ENCODE measurements at places on chromosomes 7 and 10.

- no peak for DNase-seq
These were observed 9.7 kb upstream of the ABCA13 start for GRCh38 chr7:48161407-48162125.

DNA sequence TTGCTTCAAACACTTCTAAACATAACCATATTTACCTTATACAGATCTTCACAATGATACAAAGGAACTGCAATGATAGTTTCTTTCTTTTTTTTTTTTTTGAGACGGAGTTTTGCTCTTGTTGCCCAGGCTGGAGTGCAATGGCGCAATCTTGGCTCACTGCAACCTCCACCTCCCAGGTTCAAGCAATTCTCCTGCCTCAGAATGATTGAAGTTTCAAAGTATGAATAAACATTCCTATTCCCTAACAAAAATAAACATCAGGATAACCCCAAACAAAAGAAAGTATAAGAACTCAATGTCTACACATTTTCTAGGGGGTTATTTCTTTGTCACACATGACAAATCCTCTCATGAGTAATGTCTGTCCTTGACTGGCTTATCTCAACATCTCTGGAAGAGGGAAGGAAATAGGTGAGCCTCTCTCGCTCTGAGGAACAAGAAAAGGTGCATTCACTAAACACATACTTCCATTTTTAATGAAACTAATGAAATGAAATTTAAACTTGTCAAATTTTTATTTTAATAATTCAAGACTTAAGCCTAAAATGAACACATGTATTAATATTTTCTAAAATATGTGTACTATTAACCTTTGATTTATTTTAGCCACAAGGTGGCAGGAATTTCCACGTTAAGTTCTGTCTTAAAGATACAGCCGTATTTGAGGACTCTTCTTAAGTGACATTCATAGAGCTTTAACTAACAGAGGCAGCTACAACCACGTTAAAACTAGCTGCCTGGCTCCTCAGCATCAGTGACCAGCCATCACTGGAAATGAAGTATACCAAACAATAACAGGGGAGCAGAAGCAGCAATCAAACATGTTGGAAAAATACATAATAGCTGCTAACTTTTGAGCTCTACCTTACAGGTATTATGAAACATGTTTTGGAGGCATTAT lies 58.3 kb downstream of the MALSU1 start:
- DNase-seq = no peak

- no peak for DNase-seq
These were observed 1.5 kb upstream of the ELFN1 start for GRCh38 chr7:1668396-1669063.

- no peak for DNase-seq
These were observed 21.0 kb downstream of the KLF6 start for GRCh38 chr10:3763852-3764625.

GRCh38 chr7:76281706-76282343 lies 20.6 kb upstream of the HSPB1 start:
- no peak for DNase-seq

- DNase-seq = no peak
These were observed 72.1 kb downstream of the INHBA start for GRCh38 chr7:41630741-41631140.

GRCh38 chr10:102985811-102986210 lies 67.7 kb downstream of the CNNM2 start:
- no peak for DNase-seq

DNA sequence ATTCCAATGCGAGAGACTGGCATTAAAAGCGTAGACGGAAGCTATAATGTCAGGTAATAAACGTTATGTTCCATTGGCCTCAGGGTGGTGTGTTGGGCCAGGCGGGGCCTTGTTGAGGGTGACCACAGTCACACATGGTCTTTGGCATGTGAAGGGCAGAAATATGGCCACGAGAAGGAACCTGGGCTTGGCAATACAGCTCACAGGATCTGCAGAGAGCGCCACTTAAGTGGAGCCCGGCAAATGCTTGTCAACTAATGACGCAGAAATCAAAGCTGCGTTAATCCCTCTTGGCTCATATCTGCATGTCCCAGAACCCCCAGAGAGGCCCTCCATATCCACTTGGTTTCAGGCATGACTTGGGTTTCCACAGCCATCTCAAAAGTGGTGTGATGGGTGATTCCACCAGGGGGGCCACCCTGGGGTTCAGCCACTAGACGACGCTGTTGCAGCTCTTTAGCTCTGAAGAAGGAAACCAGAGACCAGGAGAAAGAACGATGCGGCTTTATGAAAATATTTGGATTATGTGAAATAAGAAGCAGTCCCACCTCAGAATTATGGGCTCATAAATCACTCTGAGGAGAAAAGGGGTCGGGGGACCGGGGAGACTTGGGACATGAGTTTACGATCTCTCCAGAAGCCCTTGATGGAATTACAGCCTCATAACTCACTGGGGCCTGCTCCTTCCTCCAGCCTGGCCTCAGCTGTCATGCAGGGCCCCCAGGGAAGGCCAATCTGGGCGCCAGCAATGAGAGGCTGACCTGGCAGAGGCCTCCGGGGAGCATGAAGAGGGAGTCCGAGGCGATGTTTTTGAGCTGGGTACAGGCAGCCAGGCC lies 462.5 kb downstream of the PLXNA4 start:
- DNase-seq = no peak

DNA sequence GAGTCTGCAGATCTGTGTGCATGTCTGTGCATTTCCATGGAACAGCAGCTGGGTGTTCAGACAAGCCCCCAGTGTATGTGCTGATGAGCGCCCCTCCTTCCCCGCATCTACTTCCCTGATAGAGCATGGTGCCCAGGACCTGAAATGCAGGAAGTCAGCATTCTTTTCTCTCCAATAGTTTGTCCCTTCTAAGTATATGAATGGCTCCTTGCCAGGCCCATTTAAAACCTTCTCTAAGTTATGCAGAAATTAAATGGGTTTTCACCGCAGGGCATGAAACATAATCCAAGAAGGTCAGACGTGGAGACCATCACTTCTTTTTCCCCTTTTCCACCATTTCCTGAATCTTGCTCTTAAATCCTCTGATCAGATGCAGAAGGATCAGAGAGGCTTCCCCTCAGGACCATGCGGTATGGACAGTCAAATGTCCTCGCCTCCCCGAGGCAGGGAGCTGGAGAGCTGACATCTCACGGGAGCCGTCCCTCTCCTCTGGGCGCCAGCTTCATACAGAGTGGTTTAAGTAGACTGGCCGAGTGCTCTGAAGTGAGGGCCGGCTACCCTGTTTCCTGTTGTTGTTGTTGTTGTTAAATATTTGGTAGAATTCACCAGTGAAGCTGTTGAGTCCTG lies 155.3 kb downstream of the C10orf105 start:
- DNase-seq = no peak

- no peak for DNase-seq
These were observed 488.8 kb upstream of the MGMT start for GRCh38 chr10:128978211-128978610.

GRCh38 chr7:115689941-115690340 lies 340.6 kb downstream of the TFEC start:
- no peak for DNase-seq

GRCh38 chr10:17527514-17528146 lies 73.2 kb upstream of the ST8SIA6 start:
- no peak for DNase-seq

DNA sequence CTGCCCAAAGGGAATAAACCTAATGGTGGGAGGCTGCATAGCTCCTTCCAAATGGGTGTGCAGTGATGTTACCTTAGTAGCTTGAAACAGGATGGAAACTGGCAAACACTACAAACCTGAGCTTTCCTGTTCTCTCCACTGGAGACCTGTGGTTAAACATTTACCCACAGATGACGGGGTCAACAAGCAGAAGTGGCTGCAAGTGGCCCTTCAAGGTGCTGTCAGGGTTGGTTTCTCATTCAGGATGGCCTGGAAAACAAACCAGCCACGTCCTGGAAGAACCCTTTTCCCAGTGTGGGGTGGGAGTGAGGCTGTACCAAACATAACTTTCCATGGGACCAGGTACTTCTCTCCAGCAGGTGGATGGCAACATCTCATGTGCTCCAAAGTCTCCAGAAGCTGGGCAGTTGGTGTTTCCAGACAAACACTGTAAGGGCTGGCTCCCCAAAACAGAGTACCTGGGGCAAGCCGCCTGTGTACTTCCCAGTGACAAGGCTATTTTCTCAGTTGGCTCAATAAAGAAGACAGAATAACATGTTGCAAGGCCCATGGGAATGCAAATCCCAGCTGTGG lies 67.5 kb downstream of the DNAJB9 start:
- DNase-seq = no peak

- DNase-seq = no peak
These were observed 53.8 kb downstream of the TAX1BP1 start for GRCh38 chr7:27793780-27794179.

- no peak for DNase-seq
These were observed 10.3 kb upstream of the ANKRD7 start for GRCh38 chr7:118214051-118214832.

- DNase-seq = no peak
These were observed 1.6 kb upstream of the AGK start for GRCh38 chr7:141549582-141549981.

DNA sequence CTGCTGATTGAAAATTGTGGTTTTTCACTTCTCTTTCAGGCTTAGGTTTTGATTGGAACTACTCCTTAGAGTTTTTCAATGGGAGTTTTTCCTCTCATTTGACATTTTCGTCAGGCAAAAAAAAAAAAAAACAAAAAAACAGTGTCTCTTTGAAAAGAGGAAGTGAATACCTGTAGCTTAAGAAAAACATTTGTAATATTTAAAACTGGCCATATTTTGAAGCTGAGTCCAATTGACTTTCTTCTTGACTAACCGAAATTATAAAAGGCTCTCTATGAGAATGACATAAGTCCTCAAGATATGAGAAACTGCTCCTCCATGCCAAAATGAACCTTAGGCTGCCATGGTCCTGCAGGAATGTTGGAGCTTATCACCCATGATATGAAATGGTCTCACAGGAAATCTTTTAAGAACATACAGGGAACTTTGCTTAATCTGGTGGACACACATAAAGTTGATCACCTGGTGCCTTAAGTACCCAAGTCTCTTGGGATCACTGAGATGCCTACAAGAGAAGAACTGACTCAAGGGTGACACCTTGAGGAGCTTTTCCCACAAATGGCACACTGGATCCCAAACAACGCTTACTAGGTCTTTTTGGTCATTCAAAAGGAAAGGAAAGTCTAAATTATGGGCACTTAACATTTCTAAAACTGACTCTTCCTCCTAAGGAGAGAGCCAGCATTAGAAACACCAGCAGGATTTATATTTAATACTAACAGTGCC lies 263.4 kb downstream of the CDC14C start:
- no peak for DNase-seq

DNA sequence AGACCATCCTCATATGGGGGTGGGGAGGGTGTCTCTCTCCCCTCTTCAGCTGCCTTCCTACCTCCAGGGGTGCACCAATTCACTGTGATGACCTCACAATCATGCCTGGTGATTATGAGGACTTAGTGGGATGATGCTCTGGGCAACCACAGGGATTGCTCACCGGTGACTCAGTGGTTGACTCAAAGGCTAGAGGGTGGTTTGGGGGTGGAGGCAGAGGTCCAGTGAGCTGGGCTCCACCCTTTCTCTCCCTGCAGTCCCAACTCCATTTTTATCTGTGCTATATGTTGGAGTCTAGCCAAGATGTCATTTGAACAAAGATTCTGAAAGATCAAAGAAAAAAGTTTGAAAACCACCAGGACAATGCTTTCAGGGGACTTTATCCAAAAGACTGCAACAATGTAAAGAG lies 286.9 kb downstream of the KCNMA1 start:
- DNase-seq = no peak

DNA sequence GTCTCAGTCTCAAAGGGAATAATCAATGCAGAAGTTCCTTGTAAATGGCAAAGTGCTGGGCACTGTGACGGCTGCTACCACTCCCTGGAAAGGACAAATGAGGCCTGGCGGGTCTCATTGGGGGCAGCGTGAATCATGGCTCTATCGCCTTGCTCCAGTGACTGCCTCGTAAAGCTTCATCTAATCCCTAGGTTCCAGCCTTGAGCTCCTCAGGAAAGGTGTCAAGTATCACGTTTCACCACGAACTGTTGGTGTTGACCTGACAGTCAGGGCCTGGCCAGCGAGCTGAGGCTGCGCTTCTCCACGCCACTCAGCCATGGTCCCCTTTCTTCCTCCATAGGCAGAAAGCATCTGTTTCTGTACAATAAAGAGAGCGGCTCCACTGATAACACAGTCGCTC lies 126.7 kb upstream of the ZNF32 start:
- DNase-seq = no peak

GRCh38 chr10:1947464-1948003 lies 210.2 kb upstream of the ADARB2 start:
- no peak for DNase-seq

- DNase-seq = no peak
These were observed 55.1 kb upstream of the GLCCI1 start for GRCh38 chr7:7913504-7913903.

- no peak for DNase-seq
These were observed 151.4 kb downstream of the RPS24 start for GRCh38 chr10:78184851-78185692.

GRCh38 chr10:70479165-70479581 lies 606 bp downstream of the PALD1 start:
- DNase-seq = no peak

DNA sequence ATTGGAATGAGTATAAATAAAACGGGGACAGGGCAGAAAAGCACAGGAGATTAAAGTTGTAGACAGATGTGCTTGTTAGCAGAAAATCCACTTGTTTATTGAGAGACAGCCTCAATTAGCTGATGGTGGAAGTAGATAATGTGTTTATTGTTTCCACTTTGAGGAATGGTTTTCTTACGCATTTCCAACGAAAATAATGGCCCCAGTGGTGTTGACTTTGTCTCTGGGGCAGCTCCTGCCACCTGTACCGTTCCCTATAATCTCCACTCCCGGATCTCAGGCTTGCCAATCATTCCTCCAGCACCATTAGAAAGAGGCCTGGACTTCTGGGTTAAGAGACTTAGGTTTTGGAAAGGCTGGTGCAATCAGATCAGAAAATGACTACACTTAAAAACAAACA lies 638.7 kb downstream of the PARD3 start:
- no peak for DNase-seq

DNA sequence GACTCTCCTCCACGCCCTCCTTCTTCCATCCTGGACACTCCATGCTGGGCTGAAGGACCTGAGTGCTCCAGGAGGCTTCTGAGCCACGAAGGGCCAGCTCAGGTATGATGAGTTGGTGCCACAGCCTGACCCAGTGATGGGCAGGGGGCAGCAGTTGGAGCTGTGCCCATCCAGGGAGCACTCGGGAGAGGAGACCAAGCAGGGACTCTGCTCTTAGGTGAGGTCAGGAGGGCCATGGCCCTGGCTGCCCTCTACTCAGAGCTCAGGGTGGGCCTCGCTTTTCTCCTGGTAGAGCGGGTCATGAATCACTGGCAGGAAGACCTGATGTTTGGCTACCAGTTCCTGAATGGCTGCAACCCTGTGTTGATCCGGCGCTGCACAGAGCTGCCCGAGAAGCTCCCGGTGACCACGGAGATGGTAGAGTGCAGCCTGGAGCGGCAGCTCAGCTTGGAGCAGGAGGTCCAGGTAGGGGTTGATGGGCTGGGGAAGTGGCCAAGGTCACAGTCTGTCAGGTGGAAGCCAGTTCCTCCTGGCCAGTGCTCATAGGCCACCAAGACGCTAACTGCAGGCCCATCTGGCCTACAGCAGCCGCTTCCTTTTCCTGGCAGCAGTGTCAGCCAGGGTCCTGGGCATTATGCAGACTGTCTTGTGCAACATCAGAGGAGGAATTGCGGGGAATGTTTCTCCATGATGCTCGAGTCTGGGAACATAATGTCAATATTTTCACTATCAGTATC lies 50.8 kb downstream of the ALOX5 start:
- DNase-seq = peak; percentile 78

Data from vagina (tissue), 2 donors.